ENCODE measurements at places on chromosomes 5 and 9.

DNA sequence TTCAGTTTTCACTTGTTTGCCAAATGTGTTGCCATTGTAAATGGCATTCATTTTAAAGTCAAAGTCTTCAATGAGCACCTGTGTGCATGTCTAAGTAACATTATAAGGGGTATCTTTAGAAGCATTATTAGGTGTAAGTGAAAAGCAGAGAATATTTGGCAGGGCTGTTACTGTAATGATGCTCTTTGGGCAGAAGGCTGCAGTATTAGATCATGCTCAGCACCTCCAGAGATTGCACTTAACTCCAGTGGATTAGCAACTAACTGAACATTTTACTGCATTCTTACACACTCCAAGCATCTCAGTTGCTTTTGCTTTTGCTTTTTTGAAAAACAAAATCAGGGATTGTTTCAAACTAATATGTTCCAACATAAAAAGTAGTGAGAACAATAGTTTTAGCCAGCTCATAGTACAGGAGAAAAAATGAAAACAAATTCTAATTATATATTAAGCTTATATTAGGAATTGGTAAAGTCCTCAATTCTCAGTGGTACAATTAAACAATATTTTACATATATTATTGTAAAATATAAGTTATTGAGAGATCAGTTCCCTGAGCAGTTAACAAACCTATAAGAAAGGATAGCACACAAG, 1740.9 kb upstream of the CDH9 start:
- DNase-seq, result no peak

- peak; percentile 70 for DNase-seq
These were observed 11.5 kb upstream of the PRRX2 start for GRCh38 chr9:129653823-129654553.

GRCh38 chr9:27282269-27282668, 14.7 kb downstream of the EQTN start:
- DNase-seq, result no peak

- DNase-seq, result no peak
These were observed 507.0 kb downstream of the MAT2B start for GRCh38 chr5:164012371-164012770.

DNA sequence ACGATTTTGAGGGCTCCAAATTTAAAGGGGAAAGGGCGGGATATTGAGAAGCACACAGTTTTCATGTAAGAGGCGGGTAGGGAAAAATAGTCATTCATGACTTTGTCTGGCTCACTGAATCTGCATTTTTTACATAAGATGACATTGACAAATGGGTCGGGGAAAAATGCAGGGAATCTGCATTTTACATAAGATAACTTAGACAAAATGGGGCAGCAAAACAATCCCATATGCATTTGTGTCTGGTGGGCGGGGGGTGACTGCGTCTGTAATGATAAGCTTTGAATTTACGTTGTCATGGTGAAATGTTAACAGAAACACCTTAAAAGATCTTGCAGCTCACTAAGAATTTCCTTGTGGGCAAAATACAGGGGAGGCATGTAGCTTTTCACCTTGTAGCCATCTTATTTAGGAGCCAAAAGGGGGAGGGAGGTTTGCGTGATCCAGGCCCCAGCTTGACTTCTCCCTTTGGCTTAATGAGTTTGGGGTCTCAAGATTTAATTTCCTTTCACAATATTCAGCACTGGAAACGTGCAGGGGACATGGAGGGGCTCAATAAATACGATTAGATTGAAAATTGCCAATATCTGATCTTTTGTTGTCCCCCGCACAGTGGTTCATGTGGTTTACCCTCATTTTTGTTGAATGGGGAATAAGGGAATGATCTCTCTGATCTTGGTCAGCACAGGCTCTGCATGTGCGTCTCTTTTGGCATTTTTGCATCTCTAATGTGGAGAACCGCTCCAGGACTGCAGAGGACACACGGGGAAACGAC, 41.1 kb upstream of the GADD45G start:
- DNase-seq, result no peak

- DNase-seq, result no peak
These were observed 157.6 kb downstream of the SLC12A2 start for GRCh38 chr5:128241051-128241695.

- DNase-seq, result no peak
These were observed 166.9 kb upstream of the KLF9 start for GRCh38 chr9:70581214-70581954.

GRCh38 chr5:150815010-150815409, 31.3 kb upstream of the IRGM start:
- no peak for DNase-seq

DNA sequence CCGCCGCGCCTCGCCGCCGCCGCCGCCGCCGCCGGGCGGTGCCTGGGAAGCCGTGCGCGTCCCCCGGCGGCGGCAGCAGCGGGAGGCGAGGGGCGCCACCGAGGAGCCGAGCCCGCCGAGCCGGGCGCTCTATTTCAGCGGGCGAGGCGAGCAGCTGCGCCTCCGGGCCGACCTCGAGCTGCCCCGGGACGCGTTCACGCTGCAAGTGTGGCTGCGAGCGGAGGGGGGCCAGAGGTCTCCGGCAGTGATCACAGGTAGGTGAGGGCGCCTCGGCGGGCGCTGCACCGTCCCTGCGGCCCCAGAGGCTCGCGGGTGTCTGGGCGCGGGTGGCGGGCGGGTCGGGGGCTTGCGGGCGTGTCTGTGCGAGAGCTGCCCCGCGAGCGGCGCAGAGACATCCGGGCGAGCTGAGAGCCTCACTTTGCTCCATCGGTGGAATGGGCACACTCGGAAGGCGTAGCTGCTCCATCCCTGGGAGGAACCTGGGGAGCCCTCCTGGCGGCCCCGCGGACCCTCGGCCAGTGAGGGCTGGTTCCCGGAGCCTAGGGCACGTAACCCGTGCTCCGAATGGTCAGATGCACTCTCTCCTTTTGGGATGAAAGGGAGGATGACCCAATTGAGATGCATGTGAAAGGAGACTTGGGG, 864 bp downstream of the PAPPA start:
- DNase-seq, result no peak

GRCh38 chr9:116088396-116088795, 65.2 kb upstream of the PAPPA start:
- no peak for DNase-seq

DNA sequence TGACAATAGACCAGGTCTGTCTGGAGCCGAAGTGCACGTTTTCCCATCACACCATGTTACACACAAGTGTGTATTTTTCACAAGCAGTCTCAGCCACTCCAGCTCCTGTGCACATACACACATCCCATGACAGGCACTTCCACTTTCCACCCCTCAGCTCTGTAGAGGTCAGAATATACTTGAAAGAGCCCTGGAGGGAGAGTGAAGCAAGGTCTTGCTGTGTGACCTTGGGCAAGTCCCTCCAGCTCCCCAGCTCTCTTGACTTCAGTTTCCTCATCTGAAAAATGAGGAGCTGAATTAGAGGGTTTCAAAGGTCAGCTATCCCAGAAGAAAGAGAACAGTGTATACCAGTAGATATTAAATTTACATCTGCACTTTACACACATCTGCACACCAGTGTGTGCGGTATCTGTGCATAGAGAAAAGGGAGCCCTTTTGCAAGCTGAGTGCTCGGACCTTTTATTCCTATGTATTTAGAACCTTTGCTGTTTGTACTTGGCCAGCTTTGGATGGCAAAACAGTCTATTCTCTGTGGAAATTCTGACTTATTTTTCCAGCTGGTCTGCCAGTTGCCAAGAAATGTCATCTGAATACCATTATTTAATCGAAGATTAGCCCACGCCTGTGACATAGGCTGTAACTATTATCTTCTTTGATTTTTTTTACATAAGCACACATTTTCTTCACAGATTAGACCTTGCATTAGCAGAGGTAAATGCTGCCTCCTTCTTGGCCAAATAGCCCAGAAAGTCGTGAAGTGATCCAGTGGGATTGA, 528.0 kb downstream of the BNC2 start:
- no peak for DNase-seq

DNA sequence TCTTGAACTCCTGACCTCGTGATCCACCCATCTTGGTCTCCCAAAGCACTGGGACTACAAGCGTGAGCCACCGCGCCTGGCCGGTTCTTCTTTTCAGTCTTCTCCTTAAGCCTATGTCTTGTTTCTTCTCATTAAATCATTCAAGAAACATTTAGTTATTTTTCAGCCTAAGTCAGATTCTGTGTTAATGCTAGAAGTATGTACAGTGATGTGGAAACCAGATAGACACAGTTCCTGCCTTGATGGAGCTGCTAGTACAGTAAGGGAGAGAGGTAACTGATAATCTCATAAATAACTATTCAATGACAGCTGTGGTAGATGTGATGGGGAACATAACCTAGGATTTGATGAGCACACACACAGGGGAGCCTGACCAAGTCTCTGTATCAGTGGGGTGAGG, 46.3 kb upstream of the NR3C1 start:
- no peak for DNase-seq

DNA sequence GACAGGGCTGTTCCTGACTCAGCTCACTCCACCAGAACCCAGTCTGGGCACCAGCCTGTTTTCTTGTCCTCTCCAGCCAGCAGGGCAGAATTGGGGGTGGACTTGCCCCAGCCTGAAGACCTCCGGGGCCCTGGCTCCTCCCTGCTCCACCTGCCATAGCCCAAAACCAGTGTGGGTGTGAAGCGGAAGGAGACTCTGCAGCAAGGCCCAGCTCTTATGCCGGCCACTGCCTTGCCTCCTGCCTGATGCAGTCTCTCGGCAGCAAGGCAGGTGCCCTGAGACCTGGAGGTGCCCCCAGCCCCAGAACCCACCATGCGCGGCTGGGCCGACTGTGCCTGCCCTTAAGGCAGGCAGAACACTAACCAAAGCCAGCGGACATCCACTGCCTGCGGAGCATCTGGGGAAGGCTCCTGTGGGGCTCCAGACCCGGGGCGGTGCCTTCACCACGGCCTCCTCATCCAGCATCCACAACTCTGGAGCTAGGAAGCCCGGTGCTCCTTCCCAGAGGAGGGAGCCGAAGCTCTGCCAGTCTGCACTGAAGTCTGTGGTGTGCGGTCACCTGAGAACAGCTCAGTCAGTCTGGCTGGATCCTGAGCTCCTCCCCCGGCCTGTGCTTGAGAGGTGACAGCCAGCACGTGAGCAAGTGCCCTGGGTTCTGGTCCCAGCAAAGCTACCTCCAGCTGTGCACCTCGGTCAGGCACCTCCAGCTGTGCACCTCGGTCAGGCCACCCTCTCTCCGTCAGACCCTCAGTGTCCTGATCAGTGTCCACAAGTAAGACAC, 116.7 kb downstream of the ADAMTS2 start:
- peak; percentile 27 for DNase-seq

DNA sequence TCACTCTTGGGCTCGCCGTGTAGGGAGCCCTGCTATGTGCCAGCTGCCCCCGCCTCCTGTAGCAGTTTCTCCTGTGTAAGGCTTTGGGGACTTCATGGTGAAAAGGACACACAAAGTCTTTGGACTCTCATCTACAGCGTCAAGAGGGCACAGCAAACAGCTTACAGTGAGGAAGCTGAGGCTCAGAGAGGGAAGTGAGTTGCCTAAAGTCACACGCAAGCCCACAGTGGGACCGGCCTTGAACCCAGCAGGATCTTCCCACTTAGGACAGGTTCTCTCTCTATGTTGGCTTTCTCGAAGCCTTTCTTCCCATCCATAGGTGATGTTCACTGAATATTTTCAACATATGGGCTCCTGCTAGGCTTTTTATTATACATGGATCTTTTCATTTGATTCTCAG, 9.8 kb upstream of the PRRX2 start:
- DNase-seq, result no peak

DNA sequence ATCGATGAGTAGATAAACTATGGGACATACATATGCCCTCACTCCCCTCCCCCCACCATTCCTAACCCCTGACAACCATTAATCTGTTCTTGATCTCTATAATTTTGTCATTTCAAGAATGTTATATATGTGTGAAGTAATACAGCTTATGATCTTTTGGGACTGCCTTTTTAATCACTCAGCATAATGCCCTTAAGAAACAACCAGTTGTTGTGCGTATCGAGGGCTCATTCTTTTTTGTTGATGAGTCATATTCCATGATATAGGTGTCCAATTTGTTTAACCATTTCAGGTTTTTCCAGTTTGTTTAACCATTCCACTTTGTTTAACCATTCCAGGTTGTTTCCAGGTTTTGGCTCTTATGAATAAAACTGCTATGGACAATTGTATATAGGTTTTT, 75.6 kb downstream of the ARHGEF28 start:
- no peak for DNase-seq

DNA sequence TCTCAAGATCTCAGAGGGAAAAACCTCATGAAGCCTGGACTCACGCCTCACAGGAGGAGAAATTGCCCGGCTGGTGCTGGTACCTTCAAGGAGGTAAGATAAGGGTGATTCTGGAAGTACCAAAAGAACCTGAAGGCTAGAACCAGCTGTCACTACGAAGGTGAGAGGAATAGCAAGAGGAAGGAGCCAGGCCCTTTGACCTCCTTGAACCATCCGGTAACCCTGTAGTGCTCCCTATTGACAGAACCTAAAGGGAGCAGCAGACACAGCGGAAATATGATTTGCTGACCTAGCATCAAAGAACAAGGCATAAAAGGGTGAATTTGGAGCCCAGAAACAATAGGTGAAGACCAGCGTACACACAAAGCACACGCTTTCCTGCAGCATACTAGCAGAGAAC, 92.2 kb downstream of the DOCK8 start:
- no peak for DNase-seq
